ENCODE measurements at places on chromosomes 4 and X. TPM values are rescaled to one million over a fixed set of nuclear protein-coding genes. Genes with fewer than 3 reads are reported as not detected.

The PDLIM3 gene
- 11.3 TPM for total RNA-seq

The ADAMTS3 gene
- 4.4 TPM for total RNA-seq

The FAM114A1 gene
- 173 TPM for total RNA-seq

The TMSB15C gene
- total RNA-seq: 0.58 TPM

The TLR3 gene
- 7.5 TPM for total RNA-seq

Data from pericardium fibroblast (primary cell).